ENCODE measurements at places on chromosomes 1 and 21. TPM values are rescaled to one million over a fixed set of nuclear protein-coding genes. Genes with fewer than 3 reads are reported as not detected.

MCOLN2 gene
- total RNA-seq = not detected

TMPRSS2 gene
- not detected for total RNA-seq

- no peaks in the 10 kb centered on the region for H3K36me3 ChIP-seq
- no peak for DNase-seq
- no peak overlapping the region for H3K4me3 ChIP-seq
- H3K27me3 ChIP-seq = peaks cover 74% of the 10 kb centered on the region
- peaks cover 12% of the 10 kb centered on the region for H3K4me1 ChIP-seq
Measured at GRCh38 chr1:44401256-44402228, 3.5 kb upstream of the RNF220 start.

DNA sequence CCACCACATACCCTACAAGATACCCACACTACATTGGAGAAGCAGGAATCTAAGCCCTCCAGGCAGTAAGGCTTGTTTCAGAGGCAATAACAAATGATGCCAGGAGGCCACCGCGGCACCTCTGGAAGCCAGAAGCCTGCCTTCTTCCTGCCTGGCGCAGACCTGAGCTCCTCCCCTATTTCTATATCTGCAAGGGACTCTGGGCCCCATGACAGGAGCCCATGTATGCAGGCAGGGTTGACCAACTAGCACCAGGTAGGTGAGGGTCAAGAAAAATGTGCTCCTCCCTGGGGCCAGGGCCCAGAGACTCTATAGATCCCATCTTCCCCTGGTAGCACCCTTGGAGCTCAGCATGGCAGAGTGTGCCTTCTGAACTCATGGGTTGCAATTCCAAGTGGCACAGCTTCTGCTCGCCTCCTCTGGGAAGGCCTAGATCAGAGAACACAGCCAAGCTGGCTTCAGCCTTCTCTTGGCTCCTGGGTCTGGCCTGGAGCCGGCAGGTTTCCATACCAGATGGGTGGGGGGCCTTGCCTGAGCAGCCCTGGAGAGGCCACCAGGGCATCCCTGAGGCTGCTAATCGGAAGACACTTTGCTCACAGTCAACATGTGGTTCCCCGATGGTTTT lies 85.1 kb downstream of the STUM start:
- peak overlapping the region; percentile 56 for H3K27ac ChIP-seq
- no peak overlapping the region for H3K4me3 ChIP-seq
- no peaks in the 10 kb centered on the region for H3K27me3 ChIP-seq

GRCh38 chr1:2087766-2088165 lies 37.6 kb downstream of the PRKCZ start:
- no peak overlapping the region for H3K27ac ChIP-seq
- no peak overlapping the region for H3K4me3 ChIP-seq
- H3K27me3 ChIP-seq = no peaks in the 10 kb centered on the region
- H3K36me3 ChIP-seq = no peaks in the 10 kb centered on the region
- no peak for DNase-seq

DNA sequence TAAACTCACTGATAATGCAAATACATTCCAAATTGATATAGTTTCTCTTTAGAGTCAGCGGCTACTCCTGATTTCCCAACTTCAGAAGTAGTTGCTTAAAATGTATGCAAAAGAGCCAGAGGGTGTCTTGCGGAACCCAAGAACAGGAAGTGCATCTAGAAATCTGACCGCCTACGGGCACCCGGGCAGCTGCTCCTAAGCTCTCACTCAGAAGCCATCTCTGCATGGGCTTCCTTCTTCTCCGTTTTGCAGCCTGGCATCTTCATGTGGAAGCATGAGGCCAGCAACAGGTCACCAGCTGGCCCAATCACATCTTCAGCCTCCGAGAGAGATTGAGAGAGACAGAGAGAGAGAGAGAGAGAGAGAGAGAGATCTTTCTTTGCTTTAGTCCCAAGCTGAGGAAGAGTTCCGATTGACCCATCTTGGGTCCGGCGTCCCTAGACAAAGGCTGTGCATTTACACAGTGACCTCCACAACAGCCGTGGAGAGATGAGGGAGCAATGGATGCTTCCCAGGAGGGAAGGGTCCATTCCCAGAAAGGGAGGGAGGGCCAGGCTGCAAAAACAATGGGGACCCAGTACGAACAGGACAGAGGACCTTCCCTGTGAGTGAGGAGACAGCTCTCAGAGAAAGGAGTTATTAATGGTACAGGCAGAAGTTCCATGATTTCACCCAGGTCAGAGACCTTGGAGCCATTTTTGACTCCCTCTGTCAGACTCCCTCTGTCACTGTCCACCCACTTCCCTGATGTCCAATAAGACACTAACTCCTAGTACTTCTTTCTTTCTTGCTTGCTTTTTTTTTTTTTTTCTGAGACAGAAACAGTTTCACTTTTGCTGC lies 28.2 kb upstream of the SLC30A1 start:
- no peaks in the 10 kb centered on the region for H3K27me3 ChIP-seq
- H3K36me3 ChIP-seq = no peaks in the 10 kb centered on the region
- DNase-seq = no peak
- no peak overlapping the region for H3K27ac ChIP-seq
- peaks cover 17% of the 10 kb centered on the region for H3K4me1 ChIP-seq

DNA sequence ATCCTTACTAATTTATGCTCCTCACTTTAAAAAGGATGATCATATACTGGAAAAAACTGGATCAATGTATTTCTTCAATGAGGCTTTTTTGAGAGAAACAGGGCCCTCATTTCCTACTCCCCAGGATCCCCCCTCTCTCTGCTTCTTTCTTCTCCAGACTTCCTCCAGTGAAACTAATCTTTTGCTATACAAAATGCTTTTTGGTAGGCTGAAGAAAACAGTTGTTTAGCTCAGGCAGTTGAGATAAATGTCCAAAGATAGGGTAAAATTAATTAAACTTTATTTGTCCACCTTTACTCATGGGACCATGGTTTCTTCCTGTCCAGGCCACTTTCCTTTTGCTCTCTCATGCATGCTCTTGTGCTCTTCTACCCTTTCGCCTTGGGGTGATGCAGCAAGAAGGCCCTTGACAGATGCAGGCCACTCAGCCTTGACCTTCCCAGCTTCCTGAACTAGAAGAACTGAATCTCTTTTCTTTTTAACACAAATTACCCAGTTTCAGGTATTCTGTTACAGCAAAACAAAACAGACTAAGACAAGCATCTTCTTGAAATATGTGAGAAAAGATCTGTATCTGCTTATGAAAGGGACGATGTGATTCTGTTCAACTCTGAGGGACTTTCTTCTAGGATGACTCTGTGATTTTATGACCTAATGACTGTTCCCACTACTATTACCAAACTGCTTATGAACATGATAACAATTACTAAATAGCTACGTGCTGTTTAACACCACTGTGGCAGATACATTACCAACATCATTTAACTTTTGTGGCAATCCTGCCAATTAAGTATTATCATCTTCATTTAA lies 63.7 kb downstream of the NVL start:
- no peak overlapping the region for H3K27ac ChIP-seq
- H3K36me3 ChIP-seq = peaks cover 8% of the 10 kb centered on the region
- no peak overlapping the region for H3K4me3 ChIP-seq

- peak overlapping the region; percentile 55 for H3K4me3 ChIP-seq
- H3K27me3 ChIP-seq = no peaks in the 10 kb centered on the region
- DNase-seq = no peak
- no peak overlapping the region for H3K27ac ChIP-seq
Measured at GRCh38 chr1:166974647-166975345, 544 bp downstream of the ILDR2 start.

SYT14 gene
- total RNA-seq = not detected

SYT2 gene
- 0.03 TPM for total RNA-seq

COL8A2 gene
- 2.3 TPM for total RNA-seq

- DNase-seq = no peak
- no peak overlapping the region for H3K4me3 ChIP-seq
- no peaks in the 10 kb centered on the region for H3K4me1 ChIP-seq
- no peak overlapping the region for H3K27ac ChIP-seq
Measured at GRCh38 chr1:226510453-226510852, 38.1 kb upstream of the STUM start.

- no peaks in the 10 kb centered on the region for H3K4me1 ChIP-seq
- H3K27me3 ChIP-seq = no peaks in the 10 kb centered on the region
Measured at GRCh38 chr1:33396188-33397124, 34.4 kb downstream of the PHC2 start.

GRCh38 chr1:203672346-203672745 lies 45.7 kb downstream of the ATP2B4 start:
- peak overlapping the region; percentile 45 for H3K27ac ChIP-seq
- DNase-seq = peak; percentile 73
- no peak overlapping the region for H3K4me3 ChIP-seq

RPE65 gene
- total RNA-seq = not detected

DNA sequence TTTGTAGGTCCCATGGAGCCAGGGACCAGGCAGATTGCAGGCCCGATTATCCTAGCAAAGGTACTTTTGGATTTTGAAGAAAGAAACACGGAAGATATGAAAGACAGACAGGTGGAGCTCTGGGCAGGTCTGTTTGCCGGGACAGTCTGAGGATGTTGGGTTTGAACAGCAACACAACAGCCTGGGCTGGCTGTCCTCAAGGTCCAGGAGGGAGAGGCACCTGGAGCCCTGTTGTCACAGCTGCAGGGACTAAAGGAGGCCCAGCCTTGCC lies 14.6 kb downstream of the H6PD start:
- no peaks in the 10 kb centered on the region for H3K27me3 ChIP-seq
- H3K4me1 ChIP-seq = peaks cover 78% of the 10 kb centered on the region
- no peaks in the 10 kb centered on the region for H3K36me3 ChIP-seq

ASAP3 gene
- total RNA-seq = 33.4 TPM

- no peak overlapping the region for H3K4me3 ChIP-seq
- no peak overlapping the region for H3K27ac ChIP-seq
- H3K27me3 ChIP-seq = peaks cover 36% of the 10 kb centered on the region
- no peaks in the 10 kb centered on the region for H3K36me3 ChIP-seq
- DNase-seq = no peak
Measured at GRCh38 chr1:11487196-11487751, 8.3 kb downstream of the DISP3 start.

Measured in heart left ventricle (tissue), 16 donors.